ENCODE measurements at places on chromosomes 3 and 15. TPM values are rescaled to one million over a fixed set of nuclear protein-coding genes. Genes with fewer than 3 reads are reported as not detected.

CFAP44 gene
- 5.4 TPM for total RNA-seq

NAA80 gene
- total RNA-seq, result 29.6 TPM

PFN2 gene
- 4.9 TPM for total RNA-seq

GOLGA8S gene
- total RNA-seq, result 2.8 TPM

ITIH4 gene
- total RNA-seq, result 33.0 TPM

TEX55 gene
- not detected for total RNA-seq

ANKRD34C gene
- total RNA-seq, result not detected

ALDH1A3 gene
- total RNA-seq, result not detected

DUOXA2 gene
- not detected for total RNA-seq

TBL1XR1 gene
- total RNA-seq, result 74.6 TPM

TMC3 gene
- total RNA-seq, result not detected

LSAMP gene
- total RNA-seq, result not detected

GRAMD2A gene
- total RNA-seq, result not detected

P2RY14 gene
- 0.25 TPM for total RNA-seq

SPTBN5 gene
- 5.2 TPM for total RNA-seq

AGBL1 gene
- not detected for total RNA-seq

GOLGA8J gene
- total RNA-seq, result 6.0 TPM

SLC9A9 gene
- total RNA-seq, result 29.1 TPM

ZNF80 gene
- 2.3 TPM for total RNA-seq

GRIP2 gene
- total RNA-seq, result not detected

PARP16 gene
- total RNA-seq, result 11.7 TPM

STRIT1 gene
- total RNA-seq, result not detected

NBEAL2 gene
- 532 TPM for total RNA-seq

CHRFAM7A gene
- 32.5 TPM for total RNA-seq

GADL1 gene
- not detected for total RNA-seq

DZIP3 gene
- total RNA-seq, result 12.0 TPM
